ENCODE measurements at places on chromosomes 2 and 18. TPM values are rescaled to one million over a fixed set of nuclear protein-coding genes. Genes with fewer than 3 reads are reported as not detected.

The DSG4 gene
- total RNA-seq: not detected

The SYT4 gene
- not detected for total RNA-seq

The NEURL3 gene
- total RNA-seq: not detected

The DSC1 gene
- total RNA-seq: 3.6 TPM

The KHK gene
- 2.6 TPM for total RNA-seq

The SF3B1 gene
- total RNA-seq: 142 TPM

The PRKAG3 gene
- total RNA-seq: not detected

The GPR45 gene
- not detected for total RNA-seq

The PLEK gene
- total RNA-seq: 4.0 TPM

The CIB4 gene
- not detected for total RNA-seq

The SLC38A11 gene
- total RNA-seq: 0.75 TPM

The FAM117B gene
- 1.3 TPM for total RNA-seq

The GCA gene
- total RNA-seq: 6.3 TPM

The KCNIP3 gene
- total RNA-seq: 3.0 TPM

The TTN gene
- 3,379 TPM for total RNA-seq

The NEUROD1 gene
- total RNA-seq: not detected

The SCYGR4 gene
- total RNA-seq: not detected

- no peak for DNase-seq
Measured at GRCh38 chr2:99480390-99480789, 9.4 kb downstream of the REV1 start.

- no peak for DNase-seq
Measured at GRCh38 chr2:236161531-236161930, 6.7 kb downstream of the GBX2 start.

DNA sequence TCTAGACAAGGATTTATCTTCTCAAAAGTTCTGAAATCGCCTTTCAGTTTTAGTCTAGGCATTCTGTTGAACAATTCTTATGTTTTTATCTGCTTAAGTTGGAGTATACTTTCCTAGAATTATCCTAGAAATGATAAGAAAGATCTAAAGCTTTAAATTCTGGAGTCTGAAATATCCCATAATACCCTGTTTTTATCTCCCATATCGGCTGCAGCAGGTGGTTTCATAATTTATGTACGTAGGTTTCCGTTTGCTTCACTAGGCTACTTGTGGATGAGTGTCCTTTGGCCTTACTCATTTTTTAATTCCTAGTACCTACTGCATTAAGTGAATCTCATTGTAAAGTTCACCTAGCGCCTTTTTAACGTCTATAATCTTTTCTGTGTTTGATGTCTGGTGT, 58.5 kb upstream of the MGAT5 start:
- DNase-seq: no peak

DNA sequence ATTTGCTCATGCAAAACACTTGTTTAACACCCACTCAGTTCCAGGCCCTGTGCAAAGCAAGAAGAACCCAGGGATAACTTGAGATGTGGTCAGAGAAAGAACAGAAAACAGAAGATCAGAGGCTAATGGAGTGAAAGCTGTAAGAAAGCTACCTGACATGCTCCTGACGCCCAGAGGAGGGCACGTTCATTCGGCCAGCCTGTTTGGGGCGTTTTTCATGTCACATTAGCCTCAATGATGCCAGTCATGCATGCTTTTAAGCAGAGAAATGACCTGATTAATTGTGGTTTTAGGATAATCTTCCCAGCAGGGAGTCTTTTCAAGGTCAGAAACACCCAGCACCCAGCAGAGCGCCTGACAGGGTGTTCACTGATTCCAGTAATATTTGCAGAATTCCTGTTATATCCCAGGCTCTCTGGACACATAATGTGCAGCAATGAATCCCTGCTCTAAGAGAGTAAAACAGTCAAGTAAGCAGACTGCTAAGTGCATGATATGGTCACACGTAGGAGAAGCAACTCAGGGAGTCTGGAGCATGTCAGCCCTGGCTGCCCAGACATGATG, 320.0 kb downstream of the LRATD1 start:
- DNase-seq: no peak

GRCh38 chr2:166158546-166158945, 30.7 kb upstream of the SCN1A start:
- DNase-seq: no peak

GRCh38 chr2:63712748-63713147, 124.0 kb downstream of the MDH1 start:
- no peak for DNase-seq

DNA sequence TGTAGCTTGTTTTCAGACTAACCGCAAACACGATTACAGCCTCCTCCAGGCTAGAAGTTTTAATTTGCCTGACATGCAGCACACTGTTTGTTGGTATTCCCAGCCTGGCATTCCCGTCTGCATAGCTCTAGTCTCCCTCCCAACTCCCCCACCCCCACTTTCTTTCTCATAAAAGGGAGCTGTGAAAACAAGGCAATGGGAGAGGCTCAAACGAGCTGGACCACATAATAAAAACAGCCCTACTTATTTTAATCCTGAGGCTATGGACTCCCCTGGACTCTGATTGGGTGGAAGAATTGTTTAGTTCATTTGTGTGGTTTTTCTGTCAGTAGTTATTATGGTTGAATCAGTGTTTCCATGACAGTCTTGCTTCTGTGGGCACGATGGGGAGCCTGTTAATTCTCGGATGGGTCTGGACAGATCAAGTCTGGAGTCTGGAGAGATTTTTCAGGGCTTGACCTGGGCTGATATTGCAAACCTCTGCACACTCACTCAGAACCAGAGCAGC, 1.2 kb downstream of the STON1 start:
- DNase-seq: peak; percentile 15

- DNase-seq: no peak
Measured at GRCh38 chr2:113116100-113116958, 11.1 kb upstream of the IL1RN start.

DNA sequence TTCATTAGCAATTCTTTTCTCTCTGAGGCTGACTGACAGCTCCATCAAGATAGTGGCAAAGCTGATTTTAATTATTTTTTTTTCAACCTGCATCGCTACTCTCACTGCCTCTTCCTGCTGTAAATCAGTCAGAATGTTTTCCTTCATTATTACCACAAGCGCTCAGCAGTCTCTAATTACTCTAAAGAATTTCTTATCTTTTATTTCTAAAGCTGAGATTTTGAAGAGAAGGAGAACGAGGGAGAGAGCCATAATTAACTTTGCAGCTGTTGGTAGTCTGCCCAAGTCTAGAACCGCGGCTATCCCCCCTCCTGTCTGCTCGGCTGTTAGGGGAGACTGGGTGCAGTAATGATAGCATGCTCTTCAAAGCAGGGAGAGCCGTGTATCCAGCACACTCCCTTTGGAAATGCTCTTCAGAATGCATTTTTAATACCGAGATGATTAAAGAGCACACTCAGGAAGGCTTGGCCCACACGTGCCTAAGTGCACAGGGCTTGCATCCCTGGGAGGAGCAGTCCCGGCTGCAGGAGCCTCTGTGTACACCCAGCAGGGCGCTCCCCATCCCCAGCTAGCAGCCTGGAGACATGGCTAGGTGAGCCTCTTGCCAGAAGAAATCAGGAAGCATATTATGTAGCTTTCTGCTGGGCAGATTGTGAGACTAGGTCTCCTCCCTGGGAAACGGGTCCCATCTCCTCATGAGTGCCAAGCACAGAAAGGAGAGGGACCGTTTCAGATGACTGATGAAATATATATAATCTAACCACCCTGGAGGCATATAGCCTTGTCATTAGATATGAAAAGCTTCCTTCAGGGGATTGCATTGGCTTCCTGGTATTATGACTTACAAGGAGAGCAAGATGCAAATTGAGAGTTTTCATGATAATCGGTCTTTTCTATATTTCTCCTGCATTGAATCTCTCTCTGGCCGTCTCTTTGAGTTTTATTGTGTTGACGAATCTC, 555.2 kb downstream of the CMPK2 start:
- DNase-seq: no peak

GRCh38 chr2:191230174-191230573, 15.0 kb upstream of the MYO1B start:
- DNase-seq: peak; percentile 63

GRCh38 chr18:6103741-6104140, 208.4 kb upstream of the TMEM200C start:
- no peak for DNase-seq

DNA sequence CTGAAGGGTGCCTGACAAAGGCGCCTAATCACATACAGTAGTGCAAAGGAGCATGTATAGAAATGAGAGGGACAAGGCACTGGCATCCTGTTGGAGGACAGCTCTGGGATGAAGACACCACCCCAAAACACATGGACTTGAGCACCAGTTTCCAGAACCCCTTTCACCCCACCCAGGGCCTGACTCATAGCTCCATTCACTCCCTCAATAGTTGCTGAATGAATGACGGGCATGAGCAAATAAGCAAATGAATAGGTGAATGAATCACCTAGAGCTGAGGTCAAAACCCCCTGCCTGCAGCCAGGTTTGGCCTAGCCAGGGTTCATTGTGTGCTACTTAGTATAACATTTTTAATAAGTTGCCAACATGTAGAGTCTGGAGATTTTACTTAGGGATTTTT, 66.3 kb downstream of the NRP2 start:
- no peak for DNase-seq

DNA sequence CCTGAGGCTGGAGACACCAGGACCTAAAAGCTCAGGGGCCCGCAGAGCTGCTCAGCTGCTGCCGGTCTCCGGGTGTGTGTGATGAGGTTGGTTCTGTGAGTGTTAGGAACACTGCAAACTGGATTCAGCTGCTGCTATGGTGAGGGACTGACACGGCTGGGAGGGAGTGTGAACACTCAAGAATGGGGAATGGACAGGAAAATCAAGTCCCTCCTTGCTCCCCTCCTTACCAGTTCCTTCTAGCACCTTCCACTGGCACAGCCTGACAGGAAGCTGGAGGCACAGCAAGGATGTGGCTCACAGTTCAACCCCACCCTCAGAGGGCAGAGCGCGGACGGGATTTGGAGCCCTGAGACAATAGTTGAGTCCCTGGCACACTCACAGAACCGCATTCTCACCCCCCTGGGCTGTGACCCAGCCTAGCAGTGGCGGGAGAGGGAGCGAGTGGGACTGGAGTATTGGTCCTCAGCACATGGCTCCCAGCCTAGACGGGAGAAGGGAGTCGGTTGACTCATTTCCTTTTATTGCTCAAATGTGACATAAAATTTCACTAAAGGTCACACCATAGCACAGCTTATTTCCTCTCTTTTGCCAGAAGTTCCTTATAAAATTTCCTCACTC, 42.5 kb downstream of the LRRC30 start:
- peak; percentile 75 for DNase-seq

- DNase-seq: no peak
Measured at GRCh38 chr2:75506101-75506697, 54.5 kb downstream of the EVA1A start.

- DNase-seq: no peak
Measured at GRCh38 chr2:75153221-75153620, 46.1 kb downstream of the TACR1 start.

DNA sequence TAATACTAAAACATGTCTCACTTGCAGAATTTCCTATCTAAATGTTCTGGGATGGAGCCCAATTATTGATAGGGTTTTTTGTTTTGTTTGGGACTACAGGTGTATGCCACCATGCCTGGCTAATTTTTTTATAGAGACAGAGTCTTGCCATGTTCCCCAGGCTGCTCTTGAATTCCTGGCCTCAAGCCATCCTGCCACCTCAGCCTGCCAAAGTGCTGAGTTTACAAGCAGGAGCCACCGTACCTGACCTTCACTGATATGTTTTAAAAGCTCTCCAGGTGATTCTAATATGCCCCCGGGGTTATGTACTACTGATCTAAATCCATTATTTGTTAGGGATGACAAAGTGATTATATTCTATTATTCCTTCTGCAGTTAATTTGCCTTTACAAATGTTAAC, 2.2 kb downstream of the ELAC1 start:
- peak; percentile 68 for DNase-seq

GRCh38 chr2:199378948-199379650, 78.6 kb downstream of the SATB2 start:
- no peak for DNase-seq

DNA sequence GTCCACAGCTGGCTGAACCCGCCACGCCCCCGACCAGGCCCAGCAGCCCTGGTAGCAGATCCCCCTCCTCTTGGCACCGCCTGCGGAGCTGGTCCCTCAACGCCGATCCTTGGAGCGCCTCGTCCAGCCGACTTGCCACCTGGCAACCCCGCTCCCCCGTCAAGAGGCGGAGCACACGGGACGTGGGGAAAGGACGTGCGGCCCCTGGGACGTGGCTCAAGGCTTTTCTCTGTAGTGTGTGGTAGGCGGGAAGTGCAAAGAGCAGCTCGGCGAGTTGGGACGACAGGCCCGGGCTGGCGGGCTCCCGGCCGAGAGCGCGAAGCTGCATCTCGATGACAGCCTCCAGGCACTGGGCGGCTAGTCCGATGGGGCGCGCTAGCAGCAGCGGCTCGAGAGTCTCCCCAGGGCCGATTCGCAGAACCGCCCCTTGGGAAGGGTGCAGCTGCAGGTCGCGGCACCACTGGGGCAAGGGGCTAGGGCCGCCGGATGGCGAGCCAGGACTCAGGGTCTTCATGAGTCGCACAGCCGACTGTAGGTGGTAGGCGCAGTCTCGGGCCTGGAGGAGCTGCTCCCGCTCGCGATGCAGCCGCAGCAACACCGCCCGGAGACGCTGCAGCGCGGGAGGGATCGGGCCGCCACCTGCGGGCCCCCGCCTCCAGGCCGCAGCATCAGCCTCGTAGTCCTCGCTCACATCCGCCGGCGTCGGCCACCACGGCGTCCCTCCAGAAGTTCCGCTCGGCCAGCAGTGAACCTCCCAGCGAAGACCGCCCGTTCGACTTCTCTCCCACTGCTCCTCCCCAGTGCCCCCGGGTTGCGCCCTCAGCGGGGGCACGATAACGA, 617 bp downstream of the CCDC142 start:
- DNase-seq: peak; percentile 85

- DNase-seq: no peak
Measured at GRCh38 chr2:197538412-197538811, 22.5 kb downstream of the MOB4 start.

DNA sequence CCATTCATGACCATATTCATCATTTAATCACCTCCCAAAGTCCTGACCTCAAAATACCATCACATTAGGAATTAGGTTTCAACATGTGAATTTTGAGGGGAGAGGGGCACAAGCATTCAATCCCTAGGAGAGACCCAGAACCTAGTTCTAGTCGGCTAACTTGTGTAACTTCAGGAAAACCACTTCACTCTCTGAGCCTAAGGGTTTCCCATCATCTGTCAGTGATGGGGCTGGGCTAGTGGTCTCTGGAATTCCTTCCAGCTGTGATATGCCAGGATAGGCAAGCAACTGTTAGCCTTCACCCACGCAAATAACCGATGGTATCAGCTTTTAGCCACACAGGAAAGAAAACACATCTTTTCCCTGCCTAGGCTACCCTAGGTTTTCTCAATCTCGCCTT, 52.5 kb upstream of the MEX3C start:
- no peak for DNase-seq

GRCh38 chr2:218014706-218015585, 12.2 kb upstream of the TNS1 start:
- no peak for DNase-seq

- no peak for DNase-seq
Measured at GRCh38 chr18:74373428-74373827, 57.8 kb downstream of the C18orf63 start.

- DNase-seq: no peak
Measured at GRCh38 chr2:217798743-217799562, 203.8 kb downstream of the TNS1 start.

Data from heart left ventricle (tissue), 16 donors.